GM20000 (cell line): ENCODE measurements at places on chromosomes 11 and 22.

DNA sequence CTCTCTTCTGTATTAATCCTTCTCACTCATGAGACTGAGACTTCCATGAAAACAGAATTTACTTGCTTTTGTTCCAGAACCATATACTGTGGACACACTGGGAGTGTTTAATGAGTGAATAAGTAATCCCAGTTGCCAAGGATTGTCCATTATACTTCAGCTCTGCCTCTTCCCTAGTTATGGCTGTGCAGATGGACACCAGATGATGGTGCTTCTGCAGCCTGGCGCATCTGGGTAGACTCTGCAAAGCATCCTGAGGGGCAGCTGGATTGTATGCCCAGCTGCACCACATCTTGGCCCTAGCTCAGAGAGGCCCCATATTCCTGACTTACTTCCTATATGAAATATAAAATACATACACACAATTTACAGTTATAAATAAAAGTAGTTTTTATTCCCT lies 43.5 kb downstream of the DBX1 start:
- DNase-seq: no peak

DNA sequence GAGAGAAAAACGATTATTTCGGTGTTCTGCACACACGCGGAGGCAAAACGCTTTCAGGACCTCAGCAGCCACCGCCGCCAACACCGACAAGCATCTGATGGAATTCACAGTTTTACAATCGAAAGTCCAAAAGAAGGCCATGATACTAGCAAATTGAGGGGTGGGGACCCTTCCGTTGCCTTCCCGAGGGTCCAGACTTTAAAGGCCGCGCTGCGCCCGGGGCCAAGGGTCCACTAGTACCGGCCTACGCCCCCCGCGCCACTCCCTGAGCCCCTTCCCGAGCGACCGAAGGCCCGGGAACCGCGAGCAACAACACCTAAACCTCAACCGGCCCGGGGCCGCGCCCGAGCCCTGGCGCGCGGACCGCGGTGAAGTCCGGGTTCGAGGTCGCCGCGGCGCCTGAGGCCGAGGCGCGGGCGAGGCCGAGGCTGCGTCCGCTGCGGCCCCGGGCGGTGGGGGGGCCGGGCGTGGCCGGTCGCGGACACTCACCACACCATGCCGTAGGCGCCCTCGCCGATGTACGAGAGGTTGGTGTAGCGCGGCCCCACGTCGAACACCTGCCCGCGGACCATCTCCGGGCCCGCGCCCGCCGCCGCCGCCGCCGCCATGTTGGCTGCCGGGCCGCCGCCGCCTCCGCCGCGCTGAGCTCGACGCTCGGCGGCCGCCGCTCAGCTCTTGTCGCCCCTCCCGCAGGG lies 465 bp downstream of the MAPK1 start:
- no peak for DNase-seq

GRCh38 chr11:110947096-110947495 lies 234.9 kb upstream of the ARHGAP20 start:
- DNase-seq: no peak

DNA sequence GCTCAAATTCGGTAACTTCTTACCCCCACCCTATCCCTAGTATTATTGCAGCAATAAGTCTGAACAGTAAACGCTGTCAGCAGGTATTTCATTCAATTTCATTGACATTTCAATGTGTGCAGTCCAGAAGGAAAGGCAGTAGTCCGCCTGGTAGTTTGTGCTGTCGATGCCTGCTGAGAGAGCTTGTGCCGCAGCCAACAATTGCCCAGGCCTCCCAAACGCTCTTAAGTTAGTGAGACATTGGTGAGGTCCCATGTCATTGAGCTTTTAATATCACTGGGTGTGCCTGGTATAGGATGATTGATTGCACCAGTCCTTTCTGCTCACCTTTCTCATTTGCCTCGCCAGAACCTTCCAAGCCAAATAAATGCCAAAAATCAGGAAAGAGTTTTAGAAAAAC lies 28.1 kb downstream of the ALKBH3 start:
- no peak for DNase-seq

- DNase-seq: no peak
Observed at GRCh38 chr11:122099374-122100036, 16.5 kb downstream of the BLID start.

- DNase-seq: no peak
Observed at GRCh38 chr11:93842461-93842860, 8.0 kb downstream of the VSTM5 start.

GRCh38 chr11:74870485-74870884 lies 78.4 kb downstream of the XRRA1 start:
- no peak for DNase-seq
